Thoracic aorta (tissue), 2 donors: ENCODE measurements at places on chromosomes 4 and X. TPM values are rescaled to one million over a fixed set of nuclear protein-coding genes. Genes with fewer than 3 reads are reported as not detected.

DNA sequence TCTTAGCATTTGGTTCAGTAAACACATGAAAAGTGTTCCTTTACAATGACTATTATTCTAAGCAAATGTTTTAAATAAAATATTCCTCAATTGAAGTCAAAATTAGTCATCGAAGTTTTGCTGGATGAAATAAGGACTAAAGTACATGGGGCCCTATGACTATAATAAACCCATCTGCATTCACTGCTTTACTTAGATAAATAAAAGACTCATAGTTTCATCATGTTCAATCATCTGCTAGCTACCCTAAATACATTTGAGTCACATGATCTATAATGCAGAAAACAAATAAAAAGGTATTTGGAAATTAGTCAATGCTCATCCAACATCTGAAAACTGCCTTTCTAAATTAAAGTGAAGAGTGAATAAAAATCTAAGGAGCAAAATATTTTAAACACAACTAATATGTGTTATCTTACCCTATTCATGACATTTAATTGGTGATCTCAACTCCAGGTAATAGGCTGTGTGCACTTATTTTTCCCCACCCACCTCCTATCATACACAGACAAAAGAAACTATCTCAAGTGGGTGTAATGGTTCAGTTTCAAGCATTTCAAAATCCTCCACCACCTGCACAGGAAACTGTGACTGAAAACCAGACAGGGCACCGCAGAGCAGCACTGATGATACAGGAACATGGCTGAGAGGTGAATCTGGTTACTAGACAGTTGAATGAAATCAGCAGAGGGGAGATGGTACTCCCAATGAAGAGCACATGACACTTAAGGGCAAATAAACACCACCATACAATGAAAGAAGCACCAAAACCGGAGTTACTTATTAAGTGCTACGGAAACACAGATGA is 78.6 kb downstream of the CAMK2D start:
- DNase-seq, result no peak
- H3K27me3 ChIP-seq, result no peaks in the 10 kb centered on the region
- H3K4me3 ChIP-seq, result no peak overlapping the region

- peak overlapping the region; percentile 35 for H3K4me3 ChIP-seq
- peak; percentile 5 for DNase-seq
- no peaks in the 10 kb centered on the region for H3K4me1 ChIP-seq
- no peak overlapping the region for H3K27ac ChIP-seq
- no peaks in the 10 kb centered on the region for H3K36me3 ChIP-seq
Measured at GRCh38 chrX:9604111-9604907, 139.5 kb downstream of the TBL1X start.

DNA sequence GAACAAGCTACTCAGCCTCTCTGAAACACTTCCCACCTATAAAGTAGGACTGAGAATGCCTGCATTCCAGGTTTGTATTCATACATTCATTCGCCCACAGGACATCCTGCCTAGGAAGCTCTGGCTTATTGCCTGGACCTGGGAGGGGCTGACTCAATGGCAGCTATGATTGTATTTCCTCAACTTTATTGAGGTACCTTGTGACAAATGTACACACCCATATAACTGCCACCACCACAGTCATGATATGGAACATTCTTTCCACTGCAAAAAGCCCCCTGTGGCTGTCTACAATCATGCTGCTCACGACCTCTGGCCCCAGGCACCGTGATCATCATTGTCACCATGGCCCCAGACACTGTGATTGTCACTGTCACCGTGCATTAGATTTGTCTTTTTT is 68.3 kb downstream of the ABLIM2 start:
- H3K27me3 ChIP-seq, result no peaks in the 10 kb centered on the region
- DNase-seq, result no peak
- H3K36me3 ChIP-seq, result no peaks in the 10 kb centered on the region
- no peaks in the 10 kb centered on the region for H3K4me1 ChIP-seq
- no peak overlapping the region for H3K27ac ChIP-seq

The CTAG1A gene
- total RNA-seq, result not detected

DNA sequence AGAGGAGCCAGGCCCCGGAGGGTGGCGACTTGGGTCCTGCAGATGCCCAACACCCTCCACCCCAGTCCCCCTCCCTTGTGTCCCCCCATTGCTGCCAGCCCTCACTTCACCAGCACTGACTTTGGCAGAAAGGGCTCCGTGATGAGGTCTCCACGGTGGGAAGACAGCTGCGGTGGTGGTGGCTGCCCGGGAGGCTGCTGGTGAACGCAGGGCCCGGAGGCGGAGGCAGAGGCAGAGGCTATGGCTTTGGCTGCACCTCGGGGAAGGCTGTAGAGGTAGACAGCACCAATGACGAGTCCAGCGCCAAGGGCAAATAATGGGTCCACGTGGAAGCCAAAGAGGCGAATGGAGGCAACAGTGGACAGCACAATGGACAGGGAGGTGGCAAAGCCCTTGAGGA is 6.8 kb downstream of the SLC35A2 start:
- H3K36me3 ChIP-seq, result peaks cover 4% of the 10 kb centered on the region
- DNase-seq, result no peak
- no peaks in the 10 kb centered on the region for H3K4me1 ChIP-seq
- no peaks in the 10 kb centered on the region for H3K27me3 ChIP-seq

DNA sequence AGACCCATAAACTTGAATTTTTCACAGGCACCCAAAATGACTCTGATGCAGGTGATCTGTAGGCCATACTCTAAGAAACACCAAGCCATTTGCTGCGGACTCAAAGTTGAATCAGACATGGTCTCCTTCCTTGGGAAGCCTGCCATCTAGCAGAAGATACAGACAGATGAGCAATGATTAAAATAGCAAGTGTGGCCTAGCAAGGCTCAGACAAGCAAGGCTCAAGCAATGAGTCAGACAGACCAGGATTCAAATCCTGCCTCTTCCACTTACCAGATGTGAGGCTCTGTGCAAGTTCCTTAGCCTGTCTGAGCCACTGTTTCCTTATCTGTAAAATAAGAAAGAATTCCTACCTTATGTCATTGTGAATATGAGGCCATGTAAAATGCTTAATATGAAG is 2.3 kb downstream of the CCDC149 start:
- H3K27ac ChIP-seq, result no peak overlapping the region
- no peaks in the 10 kb centered on the region for H3K4me1 ChIP-seq
- no peak for DNase-seq
